ENCODE measurements at places on chromosomes 2 and 18. TPM values are rescaled to one million over a fixed set of nuclear protein-coding genes. Genes with fewer than 3 reads are reported as not detected.

Gene ANAPC1
- total RNA-seq = 97.6 TPM

Gene DNPEP
- total RNA-seq = 158 TPM

Gene SERPINB3
- total RNA-seq = not detected

- peak; percentile 91 for DNase-seq
These were observed 28.1 kb downstream of the ASAP2 start for GRCh38 chr2:9234680-9235146.

GRCh38 chr18:25805323-25805722 is 285.1 kb downstream of the SS18 start:
- no peak for DNase-seq

GRCh38 chr2:49251766-49252165 is 97.5 kb upstream of the FSHR start:
- no peak for DNase-seq

All from HT-29 (cell line).